ENCODE measurements at places on chromosomes 13 and 19.

DNA sequence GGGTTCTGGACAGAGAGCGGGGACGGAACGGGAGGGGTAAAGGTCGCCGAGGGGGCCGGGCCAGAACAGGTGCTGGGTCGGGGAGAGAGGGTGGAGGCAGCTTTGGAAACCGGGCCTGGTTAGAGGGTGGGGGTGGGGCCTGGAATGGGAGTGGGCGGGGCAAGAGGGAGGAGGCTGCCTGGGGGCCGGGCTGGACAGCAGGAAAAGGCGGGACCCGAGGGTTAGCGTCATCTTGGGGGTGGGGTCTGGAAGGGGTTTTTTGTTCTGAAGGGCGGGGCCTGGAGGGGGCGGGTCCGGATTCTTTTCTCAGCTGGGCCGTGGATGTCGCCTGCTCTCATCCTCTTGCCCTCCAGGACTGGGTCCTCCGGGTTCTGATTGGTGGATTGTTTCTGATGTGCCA lies 4.3 kb upstream of the ZNF813 start:
- DNase-seq, result no peak

DNA sequence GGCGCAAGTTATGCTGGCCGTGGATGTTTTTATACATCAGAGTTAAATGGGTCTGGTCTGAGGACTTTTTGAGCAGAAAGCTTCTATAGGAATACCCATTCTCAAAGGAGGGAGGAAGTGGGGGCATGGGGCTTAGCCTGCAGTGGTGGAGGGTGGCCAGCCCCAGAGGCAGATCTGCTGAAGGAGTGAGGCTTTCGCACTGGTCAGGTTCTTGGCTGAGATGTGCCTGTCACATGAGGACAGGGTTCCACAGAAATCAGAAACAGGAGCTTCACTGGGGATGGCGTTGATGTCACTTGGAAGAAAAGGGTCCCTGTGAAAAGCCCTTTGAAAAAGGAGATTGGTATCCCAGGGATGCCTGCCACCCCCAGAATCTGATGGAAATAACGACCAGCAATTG lies 100.7 kb upstream of the MCF2L start:
- DNase-seq, result no peak

GRCh38 chr19:18091217-18091608 lies 4.5 kb upstream of the IL12RB1 start:
- DNase-seq, result no peak

GRCh38 chr19:17526922-17527321 lies 15.5 kb downstream of the PGLS start:
- no peak for DNase-seq

- DNase-seq, result no peak
These were observed 15.8 kb downstream of the PLIN4 start for GRCh38 chr19:4502282-4503131.

DNA sequence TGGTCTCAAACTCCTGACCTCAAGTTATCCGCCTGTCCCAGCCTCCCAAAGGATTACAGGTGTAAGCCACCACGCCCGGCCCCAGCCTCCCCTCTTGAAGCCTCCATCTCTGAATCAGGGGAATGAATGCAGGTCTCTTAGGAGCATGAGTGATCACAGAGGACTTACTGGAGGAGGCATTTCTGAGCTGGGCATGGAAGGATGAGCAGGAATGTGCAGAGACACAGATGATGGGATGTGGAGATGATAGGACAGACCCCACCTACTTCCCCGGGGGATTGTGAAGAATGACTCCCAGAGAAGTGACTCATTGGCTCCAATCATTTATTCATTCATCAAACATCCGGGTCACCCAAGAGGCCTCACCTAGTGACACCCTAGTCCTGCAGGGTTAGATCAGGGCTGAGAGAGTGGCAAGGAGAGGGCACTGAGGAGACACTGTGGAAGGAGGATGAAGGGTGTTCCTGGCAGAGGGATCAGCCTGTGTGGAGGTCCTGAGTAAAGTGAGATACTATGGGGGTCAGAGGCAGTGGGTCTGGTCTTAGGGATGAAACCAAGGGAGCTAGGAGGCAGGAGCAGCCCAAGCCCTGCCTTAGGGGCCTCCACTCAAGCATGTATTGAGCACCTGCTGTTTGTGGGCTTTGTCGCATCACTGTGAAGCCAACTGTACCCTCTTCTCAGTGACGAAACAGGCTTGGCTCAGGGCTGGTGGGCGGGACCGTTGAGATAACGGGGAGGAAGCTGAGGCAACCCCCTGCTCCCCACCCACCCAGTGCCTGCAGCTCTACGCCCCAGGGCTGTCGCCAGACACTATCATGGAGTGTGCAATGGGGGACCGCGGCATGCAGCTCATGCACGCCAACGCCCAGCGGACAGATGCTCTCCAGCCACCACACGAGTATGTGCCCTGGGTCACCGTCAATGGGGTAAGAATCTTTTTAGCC lies 3.0 kb downstream of the IFI30 start:
- no peak for DNase-seq
